Subcutaneous preadipocyte (primary cell): ENCODE measurements at places on chromosomes 12 and 14. TPM values are rescaled to one million over a fixed set of nuclear protein-coding genes. Genes with fewer than 3 reads are reported as not detected.

Gene KLRF2
- not detected in 2 replicates for total RNA-seq

Gene CAPZA3
- total RNA-seq: not detected in 2 replicates

Gene SLC38A4
- under 0.01 and 0.20 TPM in 2 replicates for total RNA-seq

Gene GLT8D2
- total RNA-seq: 12.7 and 13.2 TPM in 2 replicates

Gene BICDL1
- total RNA-seq: not detected in 2 replicates

Gene NOVA1
- total RNA-seq: 28.0 and 36.4 TPM in 2 replicates

Gene A2M
- 1.2 and 8.5 TPM in 2 replicates for total RNA-seq

Gene ASPG
- total RNA-seq: not detected in 2 replicates

Gene FOXA1
- total RNA-seq: 0.20 TPM in 1 of 2 replicates, not detected in the other

Gene NEDD1
- 16.9 and 23.5 TPM in 2 replicates for total RNA-seq

Gene HHIPL1
- 1.8 and 2.2 TPM in 2 replicates for total RNA-seq

Gene OR4N2
- not detected in 2 replicates for total RNA-seq

Gene CLEC1A
- total RNA-seq: not detected in 2 replicates

Gene MMP19
- 9.2 and 9.9 TPM in 2 replicates for total RNA-seq

Gene KIF26A
- total RNA-seq: under 0.01 TPM in 2 replicates

Gene SERPINA5
- total RNA-seq: 0.37 TPM in 1 of 2 replicates, not detected in the other

Gene KRT81
- not detected in 2 replicates for total RNA-seq

Gene KRT6A
- total RNA-seq: 0.78 TPM in 1 of 2 replicates, not detected in the other

Gene TCL1B
- not detected in 2 replicates for total RNA-seq

Gene RECQL
- total RNA-seq: 79.0 and 111 TPM in 2 replicates

Gene JPH4
- not detected in 2 replicates for total RNA-seq

Gene NRL
- 0.78 and 1.1 TPM in 2 replicates for total RNA-seq

Gene SPTB
- total RNA-seq: not detected in 2 replicates

Gene OR10G2
- total RNA-seq: not detected in 2 replicates

Gene LRTM2
- total RNA-seq: not detected in 2 replicates

Gene MSRB3
- 18.0 and 18.4 TPM in 2 replicates for total RNA-seq

Gene RPGRIP1
- total RNA-seq: not detected in 2 replicates

Gene CCDC198
- total RNA-seq: not detected in 2 replicates

Gene MIP
- not detected in 2 replicates for total RNA-seq

Gene CLEC2A
- not detected in 2 replicates for total RNA-seq

Gene PSME2
- 72.1 and 87.5 TPM in 2 replicates for total RNA-seq

Gene CPNE6
- not detected in 2 replicates for total RNA-seq

Gene PPP1R13B
- 2.3 and 3.3 TPM in 2 replicates for total RNA-seq

Gene SRGAP1
- total RNA-seq: 32.3 and 45.5 TPM in 2 replicates

Gene RHEBL1
- total RNA-seq: 0.37 and 0.39 TPM in 2 replicates

Gene TAS2R8
- total RNA-seq: under 0.01 TPM in 1 of 2 replicates, not detected in the other

Gene GPR132
- total RNA-seq: under 0.01 TPM in 1 of 2 replicates, not detected in the other

Gene ACVRL1
- 108 and 201 TPM in 2 replicates for total RNA-seq

Gene DCTN2
- total RNA-seq: 89.3 and 95.6 TPM in 2 replicates

Gene SOCS4
- total RNA-seq: 10.3 and 15.8 TPM in 2 replicates

Gene SPIC
- not detected in 2 replicates for total RNA-seq

Gene BHLHE41
- 1.1 and 3.7 TPM in 2 replicates for total RNA-seq

Gene NOXRED1
- total RNA-seq: 0.20 and 0.37 TPM in 2 replicates

Gene DCN
- 255 and 956 TPM in 2 replicates for total RNA-seq

Gene DNAI7
- total RNA-seq: 0.37 TPM in 1 of 2 replicates, not detected in the other

Gene CCDC38
- total RNA-seq: not detected in 2 replicates

Gene ACRBP
- 0.78 and 1.1 TPM in 2 replicates for total RNA-seq

Gene SDR9C7
- total RNA-seq: not detected in 2 replicates

Gene KRT75
- not detected in 2 replicates for total RNA-seq

Gene ZFHX2
- total RNA-seq: 0.20 and 0.73 TPM in 2 replicates

Gene KERA
- total RNA-seq: not detected in 2 replicates

Gene SLC10A1
- not detected in 2 replicates for total RNA-seq

Gene ERBB3
- total RNA-seq: under 0.01 TPM in 2 replicates

Gene PPFIA2
- 2.2 and 4.4 TPM in 2 replicates for total RNA-seq
